Kidney epithelial cell (primary cell): ENCODE measurements at places on chromosomes 6 and 20.

DNA sequence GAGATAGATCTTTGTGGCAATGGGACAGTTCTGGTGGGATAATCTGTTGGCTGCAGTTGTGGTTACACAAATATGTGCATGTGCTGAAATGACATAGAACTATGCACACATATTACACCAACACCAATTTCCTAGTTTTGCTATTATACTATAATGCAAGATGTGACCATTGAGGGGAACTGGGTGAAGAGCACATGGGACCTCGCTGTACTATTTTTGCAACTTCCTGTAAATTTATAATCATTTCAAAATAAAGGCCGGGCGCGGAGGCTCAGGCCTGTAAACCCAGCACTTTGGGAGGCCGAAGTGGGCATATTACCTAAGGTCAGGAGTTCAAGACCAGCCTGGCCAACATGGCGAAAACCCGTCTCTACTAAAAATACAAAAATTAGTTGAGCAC lies 8.7 kb downstream of the ARMC12 start:
- DNase-seq: no peak

- no peak for DNase-seq
Measured at GRCh38 chr6:137870744-137871247, 3.7 kb downstream of the TNFAIP3 start.

- no peak for DNase-seq
Measured at GRCh38 chr20:45014671-45015415, 48.5 kb downstream of the STK4 start.

- no peak for DNase-seq
Measured at GRCh38 chr6:157708933-157709332, 114.1 kb upstream of the SNX9 start.

GRCh38 chr6:104595311-104595820 lies 264.4 kb downstream of the HACE1 start:
- DNase-seq: no peak

DNA sequence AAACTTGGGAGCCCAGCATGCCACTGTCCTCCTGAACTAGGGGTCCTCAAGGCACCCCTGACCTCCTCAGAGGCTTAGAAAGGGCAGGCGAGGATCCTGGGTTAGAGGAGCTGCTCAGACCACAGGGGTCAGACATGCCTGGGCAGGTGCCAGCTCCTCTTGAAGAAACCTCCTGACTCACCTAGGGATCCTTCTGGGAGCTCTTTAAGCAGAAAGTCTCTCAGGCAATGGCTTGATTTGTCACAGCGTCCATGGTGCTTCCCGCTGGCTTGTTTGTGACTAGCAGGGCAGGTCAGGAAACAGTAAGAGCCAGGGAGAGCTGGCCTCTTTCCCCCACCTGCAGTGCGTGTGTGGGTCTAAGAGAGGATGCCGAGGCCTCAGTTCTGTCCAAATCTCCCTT lies 174.5 kb upstream of the SNX9 start:
- no peak for DNase-seq

- no peak for DNase-seq
Measured at GRCh38 chr6:111050261-111051023, 36.9 kb upstream of the SLC16A10 start.

DNA sequence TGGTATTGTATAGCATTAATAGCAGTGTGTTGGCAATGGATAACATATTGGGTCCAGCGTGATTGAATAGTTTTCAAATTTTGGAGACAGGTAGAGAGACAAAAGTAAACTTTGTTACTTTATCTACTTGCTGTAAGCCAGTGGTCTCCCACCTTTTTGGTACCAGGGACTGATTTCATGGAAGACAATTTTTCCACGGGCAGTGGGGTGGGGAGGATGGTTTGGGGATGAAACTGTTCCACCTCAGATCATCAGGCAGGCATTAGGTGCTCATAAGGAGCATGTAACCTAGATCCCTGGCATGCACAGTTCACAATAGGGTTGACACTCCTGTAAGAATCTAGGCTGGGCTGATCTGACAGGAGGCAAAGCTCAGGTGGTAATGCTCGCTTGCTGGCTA lies 14.6 kb upstream of the PROKR2 start:
- DNase-seq: no peak

DNA sequence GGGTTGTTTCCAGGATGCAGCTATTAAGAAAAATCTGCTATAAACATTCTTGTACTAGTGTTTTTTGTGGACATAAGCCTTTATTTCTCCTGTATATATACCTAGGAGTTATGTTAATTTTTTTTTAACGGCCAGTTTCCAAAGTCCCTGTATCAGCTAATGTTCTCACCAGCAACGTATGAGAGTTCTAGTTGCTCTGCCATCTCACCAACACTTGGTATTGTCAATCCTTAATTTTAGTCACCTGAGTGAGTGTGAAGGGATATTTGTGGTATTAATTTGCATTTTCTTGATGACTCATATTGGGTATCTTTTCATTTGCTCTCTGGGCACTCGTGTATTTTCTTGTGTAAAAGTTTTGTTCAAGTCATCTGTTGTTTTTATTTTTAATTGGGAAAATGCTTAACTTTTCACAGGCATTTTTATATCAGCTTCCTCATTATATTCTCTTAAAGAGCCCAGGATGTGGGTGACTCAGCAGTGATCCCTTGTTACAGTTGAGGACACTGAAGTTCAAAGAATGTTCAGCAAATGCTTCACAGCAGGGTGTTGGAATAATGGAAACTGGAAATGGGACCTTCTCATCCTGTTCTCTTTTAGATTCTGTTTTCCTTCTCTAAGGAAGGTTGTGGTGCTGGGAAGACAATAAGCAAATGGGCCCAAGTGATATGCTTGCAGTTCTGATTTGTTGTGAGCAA lies 211.7 kb upstream of the PRND start:
- no peak for DNase-seq

- DNase-seq: no peak
Measured at GRCh38 chr6:165588515-165588914, 74.5 kb downstream of the PDE10A start.

DNA sequence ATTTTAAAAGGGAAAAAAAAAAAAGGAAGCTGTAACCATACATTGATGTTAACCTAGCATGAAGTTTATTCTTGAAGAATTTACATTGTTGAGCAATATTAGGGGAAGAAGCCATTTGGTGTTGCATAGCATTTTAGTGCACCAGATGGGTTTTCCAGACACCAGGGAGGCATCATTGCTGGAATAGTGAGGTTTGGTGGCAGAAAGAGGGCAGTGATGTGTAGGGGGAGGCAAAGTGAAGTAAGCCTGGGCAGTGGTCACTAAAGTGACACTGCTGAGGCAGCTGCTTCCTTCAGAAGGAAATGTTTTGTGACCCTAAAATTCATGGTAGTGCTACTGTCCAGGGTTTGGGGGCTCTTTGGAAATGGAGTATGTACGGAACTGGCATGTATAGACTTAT lies 2.6 kb downstream of the TOMM6 start:
- DNase-seq: no peak

DNA sequence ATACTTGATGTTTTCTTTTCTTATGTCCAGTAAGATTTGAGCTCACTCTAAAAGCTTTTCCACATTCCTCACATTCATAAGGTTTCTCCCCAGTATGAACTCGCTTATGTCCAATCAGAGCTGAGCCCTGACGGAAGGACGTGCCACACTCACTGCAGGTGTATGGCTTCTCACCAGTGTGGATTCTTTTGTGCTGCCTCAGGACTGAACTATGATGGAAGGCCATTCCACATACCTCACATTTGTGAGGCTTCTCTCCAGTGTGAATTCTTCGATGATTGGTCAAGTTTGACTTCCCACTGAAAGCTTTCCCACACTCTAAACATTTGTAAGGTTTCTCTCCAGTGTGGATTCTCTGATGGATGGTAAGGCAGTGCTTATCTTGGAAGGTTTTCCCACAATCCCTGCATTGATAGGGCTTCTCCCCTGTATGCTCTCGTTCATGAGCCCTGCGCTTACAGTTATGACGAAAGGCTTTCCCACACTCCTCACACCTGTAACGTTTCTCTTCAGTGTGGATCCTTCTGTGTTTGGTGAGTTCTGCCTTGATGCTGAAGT lies 9.9 kb downstream of the ZNF311 start:
- DNase-seq: no peak

DNA sequence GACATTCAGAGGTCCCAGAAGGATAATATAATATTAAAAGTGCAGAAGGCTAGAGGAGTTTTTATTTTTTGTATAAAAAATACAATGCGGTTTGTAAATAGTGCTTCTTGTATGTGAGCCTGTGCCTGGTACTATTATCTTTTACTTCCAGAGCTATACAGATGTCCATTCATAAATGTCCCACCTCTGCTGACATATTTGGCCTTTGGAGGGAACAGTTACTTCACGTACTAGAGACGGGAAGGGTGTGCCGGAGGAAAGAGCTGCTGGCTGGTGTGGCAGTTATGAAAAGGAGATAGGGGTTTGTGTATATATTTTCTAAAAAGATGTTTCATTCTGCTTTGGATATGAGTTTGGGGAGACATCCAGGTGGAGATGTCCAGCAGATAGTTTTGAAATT lies 8.8 kb downstream of the CD109 start:
- no peak for DNase-seq

- DNase-seq: no peak
Measured at GRCh38 chr6:151609146-151609902, 115.5 kb downstream of the CCDC170 start.

DNA sequence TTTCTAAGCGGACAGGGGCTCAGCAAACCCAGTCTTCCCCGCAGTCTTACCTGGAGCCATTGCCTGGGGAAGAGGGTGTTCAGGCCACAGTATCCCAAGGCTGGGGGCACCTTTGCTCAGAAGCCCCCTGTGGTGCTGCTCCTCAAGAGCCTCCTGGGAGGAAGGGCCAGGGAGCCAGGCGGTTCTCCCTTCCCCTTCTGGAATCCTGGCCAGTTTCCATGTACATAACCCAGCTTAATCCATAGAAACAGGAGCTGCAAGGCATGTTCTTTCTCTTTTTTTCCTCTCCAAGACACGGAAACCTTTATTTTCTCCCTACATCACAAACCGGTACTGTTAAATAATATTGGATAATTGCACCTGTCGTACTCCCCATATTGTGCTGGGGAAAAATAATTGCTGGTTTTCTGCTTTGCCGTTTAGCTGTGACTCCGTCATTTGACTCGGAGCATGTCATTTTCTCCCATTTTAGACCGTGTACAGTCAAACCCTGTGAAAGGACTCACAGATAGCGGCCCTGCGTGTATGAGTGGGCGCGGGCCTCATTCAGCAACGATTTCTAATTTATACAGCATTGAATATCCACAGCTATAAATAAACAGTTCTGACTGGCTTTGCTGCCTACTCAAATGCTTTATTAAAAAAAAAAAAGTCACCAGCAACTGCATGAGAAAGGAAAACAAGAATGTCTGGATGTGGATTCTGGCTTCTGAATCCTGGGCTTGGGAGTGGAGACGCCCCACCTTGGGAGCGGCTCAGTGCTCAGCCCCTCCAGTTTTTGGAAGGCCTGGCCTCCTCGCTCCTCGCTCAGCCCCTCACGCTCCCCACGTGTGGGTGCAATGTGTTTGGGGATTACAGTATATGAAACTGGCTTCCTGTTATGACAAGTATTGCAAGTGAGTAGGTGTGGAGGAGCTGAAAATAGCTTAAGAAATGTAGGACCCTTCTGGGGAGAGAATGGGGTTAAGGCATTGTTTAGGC lies 67.3 kb downstream of the ADTRP start:
- no peak for DNase-seq

- DNase-seq: no peak
Measured at GRCh38 chr6:3151691-3152090, 5.7 kb downstream of the TUBB2A start.

GRCh38 chr6:28711788-28712341 lies 186.2 kb downstream of the GPX5 start:
- no peak for DNase-seq

DNA sequence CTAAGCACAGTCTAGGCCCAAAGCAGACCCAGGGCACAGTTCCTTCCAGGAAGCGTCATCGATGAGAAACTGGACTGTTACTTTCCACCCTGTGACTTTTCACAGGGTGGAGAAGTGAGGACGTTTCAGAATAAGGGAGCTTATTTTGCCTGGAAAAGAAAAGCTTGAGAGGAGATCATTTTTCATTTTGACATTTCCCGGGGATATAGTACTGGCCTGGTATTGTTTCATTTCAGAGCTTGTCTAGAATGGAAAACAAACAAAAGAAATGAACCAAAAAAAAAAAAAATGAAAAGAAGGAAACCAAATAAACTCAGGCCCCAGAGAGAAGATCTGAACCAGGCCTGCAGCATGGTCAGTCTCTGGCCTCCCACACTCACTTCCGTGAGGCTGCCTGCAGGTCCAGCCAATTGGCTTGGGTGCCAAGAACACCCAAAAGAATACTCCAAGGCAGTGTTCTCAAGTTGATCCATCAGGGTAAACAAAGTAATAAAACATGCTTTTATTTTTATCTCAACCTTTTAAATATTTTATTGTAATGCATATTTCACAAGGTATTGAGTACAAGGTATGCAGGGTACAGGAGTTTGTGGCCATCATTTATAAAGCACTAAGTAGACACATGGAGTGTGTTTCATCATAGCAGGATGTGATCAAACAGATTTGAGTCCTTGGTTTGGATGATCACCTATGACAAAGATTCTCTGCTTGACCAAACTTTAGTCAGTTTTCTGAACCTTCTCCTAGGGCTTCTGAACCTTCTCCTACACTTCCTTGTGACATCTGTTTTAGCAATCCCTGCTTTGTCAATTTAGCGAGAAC lies 176.9 kb upstream of the GGTLC1 start:
- no peak for DNase-seq

- DNase-seq: no peak
Measured at GRCh38 chr20:53194306-53195290, 222.4 kb downstream of the TSHZ2 start.

DNA sequence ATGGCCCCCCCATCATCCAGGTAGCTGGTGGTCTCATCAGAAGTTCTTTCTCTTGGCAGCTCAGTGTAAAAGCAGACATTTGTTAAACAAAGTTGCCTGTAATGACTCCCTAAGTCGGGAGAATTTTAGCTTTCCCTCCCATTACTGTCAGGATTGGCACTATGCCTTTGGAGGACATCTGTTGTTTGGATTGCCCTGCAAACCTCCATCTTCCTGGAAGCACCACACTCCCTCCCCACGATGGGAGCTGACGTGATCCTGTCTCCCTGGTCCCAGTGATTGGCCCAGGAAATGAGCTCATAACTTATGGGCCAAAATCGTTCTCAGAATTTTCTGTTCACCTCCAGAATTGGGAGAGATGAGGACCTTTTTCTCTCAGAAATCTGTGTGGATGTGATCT lies 42.6 kb upstream of the CNR1 start:
- DNase-seq: no peak

DNA sequence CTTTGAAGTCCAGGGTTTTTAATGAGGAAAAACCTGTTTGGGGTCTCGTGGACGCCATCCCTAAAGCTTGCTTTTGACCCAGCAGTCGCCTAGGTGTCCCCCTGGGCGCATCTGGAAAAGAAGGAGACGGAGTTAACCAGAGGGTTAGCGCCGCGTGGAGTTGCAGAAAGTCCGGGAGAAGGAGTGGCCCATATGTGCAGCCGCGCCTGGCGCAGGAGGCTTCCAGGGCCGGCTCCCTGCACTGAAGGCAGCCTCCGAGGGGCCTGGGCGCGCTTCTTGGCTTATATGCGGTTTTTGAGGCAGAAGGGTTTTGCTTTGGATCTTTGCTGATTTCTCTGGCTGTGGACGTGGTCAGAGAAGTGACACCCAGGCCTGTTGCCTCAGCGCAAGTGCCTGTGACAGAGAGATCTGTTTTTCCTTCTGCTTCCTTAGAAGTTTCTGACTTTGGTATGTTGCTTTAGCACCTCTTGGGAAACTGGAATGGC lies 987 bp downstream of the TMEM181 start:
- no peak for DNase-seq

GRCh38 chr6:36491378-36491965 lies 48.7 kb downstream of the KCTD20 start:
- DNase-seq: no peak
